ENCODE measurements at places on chromosomes 4 and X.

- DNase-seq, result no peak
Measured at GRCh38 chr4:184188443-184189400, 29.0 kb downstream of the ENPP6 start.

DNA sequence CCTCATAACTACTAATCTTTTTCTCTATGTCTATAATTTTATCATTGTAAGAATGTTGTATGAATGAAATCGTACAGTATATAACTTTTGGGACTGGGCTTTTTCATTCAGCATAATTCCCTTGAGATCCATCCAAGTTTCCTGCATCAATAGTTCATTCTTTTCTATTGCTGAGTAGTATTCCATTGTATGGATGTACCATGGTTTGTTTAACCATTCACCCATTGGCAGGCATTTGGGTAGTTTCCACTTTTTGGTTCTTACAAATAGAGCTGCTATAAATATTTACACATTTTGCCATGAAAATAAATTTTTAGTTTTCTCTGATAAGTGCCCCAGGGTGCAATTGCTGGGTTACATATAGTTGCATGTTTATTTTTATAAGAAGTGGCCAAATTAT, 659.8 kb downstream of the RAPGEF2 start:
- DNase-seq, result no peak

GRCh38 chrX:116009861-116010710, 160.5 kb upstream of the AGTR2 start:
- DNase-seq, result no peak

- no peak for DNase-seq
Measured at GRCh38 chr4:169362607-169363006, 91.9 kb upstream of the SH3RF1 start.

DNA sequence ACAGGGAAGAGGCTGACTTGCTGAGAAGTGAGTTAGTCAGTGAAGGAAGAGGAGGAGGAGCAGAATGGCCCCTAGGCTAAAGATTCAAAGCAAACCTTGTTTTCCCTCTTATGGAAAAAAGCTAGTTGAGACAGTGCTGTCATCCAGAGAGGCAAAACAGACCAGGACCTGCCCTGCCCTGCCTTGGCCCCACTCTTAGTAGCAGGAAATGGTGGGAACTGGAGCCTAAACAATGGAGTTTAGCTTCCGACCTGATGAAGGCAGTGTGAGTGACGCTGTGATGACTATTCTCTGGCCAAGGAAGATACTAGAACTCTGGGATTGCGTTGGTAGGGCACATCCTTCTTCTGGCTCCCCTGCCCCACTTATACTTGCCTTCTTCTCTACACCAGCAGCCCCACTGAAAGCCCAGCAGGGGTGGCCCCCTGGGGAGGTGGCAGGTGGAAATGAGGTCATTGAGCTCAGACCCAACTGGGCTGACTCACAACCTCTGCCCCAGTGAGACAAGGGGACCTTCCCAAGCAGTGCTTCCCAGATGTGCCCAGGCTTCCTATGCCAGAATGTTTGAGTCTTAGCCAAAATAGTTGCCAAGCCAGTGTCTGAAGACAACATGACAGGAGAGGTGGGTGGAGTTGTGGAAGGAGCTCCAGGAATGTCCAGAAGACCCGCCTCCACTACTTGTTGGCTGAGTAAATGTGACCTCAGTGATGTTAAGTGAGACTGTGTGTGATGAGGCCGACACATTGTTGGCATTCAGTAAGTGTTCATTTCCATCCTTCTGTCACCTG, 38.8 kb downstream of the MSN start:
- DNase-seq, result peak; percentile 72

GRCh38 chr4:1675802-1676137, 8.3 kb downstream of the FAM53A start:
- no peak for DNase-seq

DNA sequence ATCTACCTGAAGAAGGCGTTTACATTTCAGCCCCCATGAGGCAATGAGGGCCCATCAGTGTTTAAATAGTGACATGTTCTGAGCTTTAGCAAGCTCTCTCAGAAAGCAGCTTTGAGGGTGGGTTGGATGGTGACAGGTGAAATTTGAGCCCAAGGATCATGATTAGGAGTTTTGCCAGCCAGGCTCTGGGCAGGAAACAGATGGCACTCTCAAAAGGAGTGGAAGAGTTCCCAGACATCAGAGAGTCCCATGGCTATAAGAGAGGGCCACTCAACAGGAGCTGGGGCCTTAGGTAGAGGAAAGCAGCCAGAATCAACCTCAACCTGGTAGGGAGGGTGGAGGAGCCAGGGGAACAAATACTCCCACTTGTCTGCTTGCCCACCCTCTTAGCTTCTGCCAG, 499.8 kb downstream of the MID1IP1 start:
- no peak for DNase-seq

DNA sequence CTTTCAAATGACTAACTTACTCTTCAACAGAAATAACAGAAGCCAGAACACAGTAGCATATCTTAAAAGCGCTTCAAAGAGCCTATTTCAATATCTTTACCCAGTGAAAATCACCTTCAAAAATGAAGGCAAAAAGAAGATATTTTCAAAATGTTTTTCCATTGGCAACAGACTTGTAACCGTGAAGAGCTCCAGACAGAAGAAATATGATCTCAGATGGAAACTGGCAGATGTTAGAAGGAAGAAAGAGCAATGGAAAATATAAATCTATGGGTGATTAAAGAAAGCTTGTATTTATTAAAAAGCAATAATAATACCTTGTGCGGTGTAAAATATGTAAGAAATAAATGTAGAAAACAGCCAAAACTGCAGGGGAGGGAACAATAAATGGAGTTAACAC, 35.7 kb downstream of the PRKG2 start:
- no peak for DNase-seq

DNA sequence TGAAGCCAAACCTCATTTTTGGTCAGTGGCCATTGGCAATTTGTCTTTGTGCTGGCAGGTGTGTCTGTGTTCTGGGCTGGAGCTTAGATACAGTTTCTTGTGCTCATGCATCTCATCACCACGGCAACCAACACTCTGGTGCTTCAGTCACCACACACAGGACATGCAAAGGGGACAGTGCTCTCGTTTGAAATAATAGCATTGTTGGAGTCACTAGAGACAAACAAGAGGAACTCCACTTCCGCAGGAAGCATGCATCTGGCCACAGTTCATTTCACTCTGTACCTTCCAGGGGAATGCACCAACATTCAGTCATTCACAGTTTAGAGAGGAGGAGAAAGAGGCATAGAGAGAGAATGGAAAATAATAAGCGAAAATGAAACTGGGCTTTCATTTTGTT, 267.4 kb downstream of the ANK2 start:
- no peak for DNase-seq

DNA sequence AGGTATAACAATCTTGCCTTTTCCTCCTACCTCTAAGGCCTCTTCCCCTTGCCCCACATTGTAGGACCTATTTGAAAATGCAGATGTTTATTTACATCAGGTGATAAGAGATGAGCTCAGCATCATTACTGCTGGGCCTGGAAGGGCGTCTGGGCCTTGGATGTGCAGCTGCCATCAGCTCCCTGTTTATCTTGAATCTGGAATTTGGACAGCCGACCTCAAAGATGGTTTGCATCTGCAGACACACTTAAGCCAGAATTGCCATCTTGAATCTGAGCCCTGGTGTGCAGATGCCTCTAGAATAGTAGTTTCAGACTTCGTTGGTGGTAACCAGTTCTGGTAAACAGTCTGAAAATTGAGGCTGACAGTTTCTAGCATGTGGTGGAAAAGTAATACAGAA, 59.0 kb downstream of the FAM193A start:
- no peak for DNase-seq

DNA sequence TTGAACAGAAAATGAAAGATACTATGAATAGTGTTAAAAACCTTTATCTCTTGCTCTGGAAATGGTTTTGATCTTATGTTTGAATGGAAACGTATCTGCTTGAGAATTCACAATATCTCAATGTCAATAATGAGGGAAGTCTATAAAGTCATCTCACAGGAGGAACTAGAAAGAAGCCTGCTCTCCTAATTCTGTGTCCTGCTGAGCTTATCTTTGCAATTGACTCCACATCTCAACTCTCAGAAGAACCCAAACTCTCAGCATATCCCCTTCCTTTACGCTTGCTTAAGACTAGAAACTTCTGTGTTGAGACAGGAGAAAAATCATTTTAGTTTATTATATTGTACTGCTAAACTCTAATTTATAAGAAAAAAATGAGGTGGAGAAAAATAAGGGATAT, 8.3 kb upstream of the PF4V1 start:
- DNase-seq, result no peak

- no peak for DNase-seq
Measured at GRCh38 chr4:118718511-118719170, 33.4 kb downstream of the METTL14 start.

DNA sequence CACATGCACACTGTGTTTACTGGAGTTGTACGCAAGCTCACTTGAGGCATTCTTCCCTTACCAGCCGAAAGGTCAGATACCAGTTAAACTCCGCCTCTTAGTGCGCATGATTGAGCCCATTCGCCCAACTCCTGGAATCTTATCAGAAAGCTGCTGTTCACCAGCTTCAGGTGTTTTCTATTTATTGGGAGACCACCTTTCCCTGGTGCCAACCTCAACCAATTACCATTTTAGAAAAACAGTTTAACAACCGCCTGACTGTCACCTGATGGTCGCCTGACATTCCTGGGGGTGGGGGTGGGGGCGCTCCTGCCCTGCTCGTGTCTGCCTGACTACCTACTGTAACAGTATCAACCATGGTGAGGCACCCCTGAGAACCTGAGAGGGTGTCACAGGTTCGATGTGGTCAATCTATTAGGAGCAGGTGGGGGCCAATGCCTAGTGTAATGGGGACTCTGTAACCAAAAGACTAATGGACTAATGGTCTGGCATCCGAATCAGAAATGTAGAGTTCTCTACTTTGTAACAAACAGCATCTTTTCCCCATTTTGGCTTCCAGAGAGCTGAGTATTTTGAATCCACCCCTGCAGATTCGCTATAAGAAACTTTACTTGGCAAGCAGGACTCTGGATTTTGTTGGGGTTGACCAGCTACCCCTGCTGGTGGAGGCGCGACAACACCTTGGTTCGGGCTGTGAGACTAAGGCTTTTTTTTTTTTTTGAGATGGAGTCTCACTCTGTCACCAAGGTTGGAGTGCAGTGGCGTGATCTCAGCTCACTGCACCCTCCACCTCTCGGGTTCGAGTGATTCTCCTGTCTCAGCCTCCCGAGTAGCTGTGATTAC, 58.2 kb upstream of the ZNF157 start:
- DNase-seq, result peak; percentile 38

DNA sequence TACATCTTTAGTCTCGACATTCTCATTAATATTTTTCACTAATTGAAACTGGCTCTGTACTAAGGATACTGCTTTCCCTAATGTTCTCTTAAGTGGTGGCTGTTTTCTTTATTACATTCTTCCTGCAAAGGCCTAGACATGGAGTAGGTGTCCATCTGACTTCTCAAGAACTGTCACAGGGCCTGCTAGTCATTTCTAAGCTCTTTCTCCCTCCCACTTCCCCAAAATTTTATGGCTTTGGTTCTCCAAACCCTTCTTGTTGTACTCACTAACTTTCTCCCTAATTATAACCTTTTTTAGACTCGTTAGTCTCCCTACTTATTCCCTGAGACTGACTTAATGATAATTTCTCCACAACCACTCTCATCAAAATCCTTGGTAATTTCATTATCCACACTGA, 133.3 kb downstream of the SPOCK3 start:
- no peak for DNase-seq

GRCh38 chr4:52982255-52982945, 120.3 kb downstream of the RASL11B start:
- peak; percentile 64 for DNase-seq

DNA sequence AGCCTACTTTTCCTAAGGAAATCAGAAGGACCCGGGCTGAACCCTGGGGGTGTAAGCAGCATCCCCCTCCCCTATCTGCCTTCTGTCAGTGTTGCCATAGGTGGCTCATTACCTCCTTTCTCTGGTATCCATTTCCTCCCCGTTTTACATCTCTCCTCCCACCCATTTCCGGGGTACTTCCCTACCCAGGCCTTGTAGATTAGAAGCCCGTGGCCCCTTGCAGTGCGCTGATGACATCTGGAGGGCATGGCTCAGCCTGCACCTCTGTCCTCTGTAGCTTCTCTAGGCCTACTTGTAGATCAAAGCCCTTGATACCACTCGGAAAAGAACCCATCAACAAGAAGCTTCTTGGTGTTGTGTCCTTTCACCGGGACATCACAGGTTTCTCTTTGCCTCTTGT, 71.8 kb downstream of the NBDY start:
- DNase-seq, result no peak

- DNase-seq, result no peak
Measured at GRCh38 chr4:33395731-33396485, 2675.7 kb downstream of the PCDH7 start.

DNA sequence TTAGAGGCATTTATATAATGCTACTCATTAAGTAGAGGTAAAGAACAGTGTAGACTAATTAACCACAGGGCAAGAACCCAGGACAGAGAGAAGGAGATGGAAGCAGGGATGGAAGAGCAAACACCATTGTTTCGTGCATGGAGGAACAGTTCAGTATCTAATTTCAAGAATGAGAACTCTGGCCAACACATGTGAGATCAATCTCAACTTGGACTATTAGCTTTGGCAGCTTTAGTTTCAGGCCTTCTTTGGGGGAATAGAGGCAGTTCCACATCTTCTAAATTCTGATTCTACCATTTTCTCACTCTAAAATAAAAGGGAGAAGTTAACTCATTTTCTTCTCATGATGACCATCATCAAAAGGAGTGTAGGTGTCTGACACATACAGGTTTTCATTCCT, 207.0 kb downstream of the LDB2 start:
- DNase-seq, result no peak

GRCh38 chr4:148497258-148497657, 55.0 kb upstream of the NR3C2 start:
- DNase-seq, result no peak

GRCh38 chr4:123785538-123785937, 388.9 kb downstream of the SPRY1 start:
- no peak for DNase-seq

GRCh38 chr4:165294907-165295306, 32.6 kb upstream of the MSMO1 start:
- DNase-seq, result no peak

DNA sequence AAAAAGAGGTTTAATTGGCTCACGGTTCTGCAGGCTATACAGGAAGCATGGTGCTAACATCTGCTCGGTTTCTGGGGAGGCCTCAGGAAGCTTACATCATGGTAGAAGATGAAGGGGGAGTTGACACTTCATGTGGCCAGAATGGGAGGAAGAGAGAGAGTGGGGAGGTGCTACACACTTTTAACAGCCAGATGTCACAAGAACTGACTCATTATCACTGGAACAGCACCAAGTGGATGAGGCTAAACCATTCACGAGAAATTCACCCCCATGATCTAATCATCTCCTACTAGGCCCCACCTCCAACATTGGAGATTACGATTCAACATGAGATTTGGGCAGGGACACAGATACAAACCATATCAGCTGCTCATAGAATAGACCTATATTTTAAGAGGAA, 255.8 kb downstream of the OPHN1 start:
- no peak for DNase-seq

DNA sequence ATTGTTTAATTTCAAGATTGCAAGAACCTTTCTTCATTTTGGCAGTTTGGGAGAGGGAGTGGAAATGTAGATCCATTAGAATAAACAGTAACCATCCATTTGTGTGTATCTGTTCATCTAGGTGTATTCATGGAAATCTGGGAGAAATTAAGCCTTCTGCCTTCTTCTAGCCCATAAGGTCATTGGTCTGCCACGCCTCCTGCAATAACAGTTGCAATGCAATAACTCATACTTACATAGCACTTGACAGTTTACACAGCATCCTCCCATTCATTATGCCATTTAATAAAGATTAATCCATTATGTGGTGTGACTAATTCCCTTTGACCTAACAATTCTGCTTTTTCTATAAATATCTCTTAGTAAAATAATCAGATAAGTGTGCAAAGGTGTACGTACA, 42.6 kb downstream of the SHROOM4 start:
- DNase-seq, result peak; percentile 2

- DNase-seq, result no peak
Measured at GRCh38 chr4:155592938-155593297, 73.7 kb upstream of the GUCY1A1 start.

All from SW480 (cell line).